Stimulated activated naive CD4-positive, alpha-beta T cell (primary cell): ENCODE measurements at places on chromosomes 1 and 21.

- DNase-seq: no peak
Observed at GRCh38 chr1:31725777-31726535, 22.1 kb upstream of the COL16A1 start.

DNA sequence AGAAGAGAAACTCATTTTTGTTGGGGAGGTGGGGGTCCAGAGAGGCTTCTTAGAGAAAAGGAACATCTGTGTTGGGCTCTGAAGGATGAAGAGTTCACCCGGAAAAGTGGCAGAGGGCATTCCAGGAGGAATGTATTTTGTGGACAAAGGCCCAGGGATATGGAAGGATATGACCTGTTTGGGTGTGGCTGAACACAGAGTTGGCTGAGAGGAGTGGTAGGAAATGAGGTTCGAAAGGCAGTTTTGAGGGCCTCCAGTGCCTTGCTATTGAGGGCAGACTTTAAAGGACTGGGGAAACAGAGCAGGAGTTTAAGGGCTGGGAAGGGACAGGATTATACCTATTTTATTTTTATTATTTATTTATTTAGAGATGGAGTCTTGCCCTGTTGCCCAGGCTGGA lies 27.3 kb upstream of the WASF2 start:
- no peak for DNase-seq

DNA sequence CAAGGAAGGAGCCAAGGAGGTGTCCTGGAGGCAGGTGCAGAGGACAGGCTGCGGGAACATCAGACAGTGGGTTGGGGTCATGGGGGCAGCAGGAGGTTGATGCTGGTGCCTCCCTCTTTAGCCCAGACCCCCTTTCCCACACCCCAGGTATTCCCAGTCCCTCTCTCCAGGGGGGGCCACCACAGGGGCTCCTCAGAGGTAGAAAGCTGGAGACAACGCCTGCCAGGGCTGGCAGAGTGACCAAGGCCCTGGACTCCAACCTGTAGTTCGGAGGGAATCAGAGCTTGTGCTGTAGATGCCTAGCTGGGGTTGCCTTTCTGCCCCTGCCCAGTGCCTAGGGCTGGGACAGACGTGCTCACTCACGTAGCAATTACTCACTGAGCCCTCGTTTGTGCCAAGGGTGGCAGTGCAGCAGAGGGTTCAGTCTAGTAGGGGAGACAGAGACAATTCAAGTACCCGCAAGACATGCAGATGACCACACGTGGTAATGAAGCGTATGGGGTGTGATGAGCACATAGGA lies 148.2 kb downstream of the PTPRU start:
- no peak for DNase-seq

DNA sequence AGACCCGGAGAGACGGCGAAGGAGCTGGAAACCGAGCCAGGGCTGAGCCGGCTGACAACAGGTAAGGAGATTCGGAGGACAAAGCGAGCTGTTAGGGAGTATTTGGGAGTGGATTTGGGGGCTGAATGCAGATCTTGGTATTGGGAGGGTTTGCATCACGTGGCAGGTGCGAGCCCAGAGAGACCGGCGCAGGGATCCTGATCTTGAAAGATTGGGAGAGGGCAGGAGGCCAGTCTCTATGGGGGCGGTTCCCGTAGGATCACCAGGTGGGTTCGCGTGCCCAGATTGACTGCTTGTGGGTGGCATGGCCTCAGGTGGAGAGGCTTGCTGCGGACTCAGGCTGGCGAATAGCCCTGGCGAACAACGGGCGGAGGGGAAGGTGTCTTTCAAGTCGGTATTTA lies 204 bp downstream of the CIART start:
- DNase-seq: no peak

GRCh38 chr1:154621875-154622274 lies 13.9 kb upstream of the ADAR start:
- DNase-seq: no peak

GRCh38 chr1:7389906-7390603 lies 381.0 kb upstream of the VAMP3 start:
- no peak for DNase-seq
